Stimulated activated CD8-positive, alpha-beta memory T cell treated with anti-CD3 and anti-CD28 coated beads, Interleukin-4, amount 100 ng/mL, for 1 hour (primary cell): ENCODE measurements at places on chromosomes 7 and 10.

DNA sequence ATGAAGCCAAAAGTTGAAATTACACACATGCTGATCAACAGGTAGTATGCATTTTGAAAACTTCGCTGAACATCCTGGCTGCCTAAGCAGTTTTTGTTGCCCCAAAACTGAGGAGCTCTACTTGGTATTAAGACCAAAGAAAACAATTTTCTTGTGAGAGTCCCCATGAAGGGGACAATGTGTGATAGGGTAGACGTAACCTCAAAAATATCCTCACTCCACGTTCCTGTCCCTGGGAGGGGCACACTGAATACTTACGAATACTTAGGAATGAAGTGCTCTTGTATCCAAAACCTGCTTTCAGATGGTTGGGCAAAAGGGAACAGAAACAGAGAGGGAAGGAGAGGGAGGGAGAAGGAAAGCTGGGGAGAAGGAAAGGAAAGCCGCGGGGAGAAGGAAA is 24.7 kb downstream of the CCDC6 start:
- no peak for DNase-seq

- DNase-seq = no peak
Measured at GRCh38 chr7:21844742-21845141, 101.0 kb downstream of the CDCA7L start.

DNA sequence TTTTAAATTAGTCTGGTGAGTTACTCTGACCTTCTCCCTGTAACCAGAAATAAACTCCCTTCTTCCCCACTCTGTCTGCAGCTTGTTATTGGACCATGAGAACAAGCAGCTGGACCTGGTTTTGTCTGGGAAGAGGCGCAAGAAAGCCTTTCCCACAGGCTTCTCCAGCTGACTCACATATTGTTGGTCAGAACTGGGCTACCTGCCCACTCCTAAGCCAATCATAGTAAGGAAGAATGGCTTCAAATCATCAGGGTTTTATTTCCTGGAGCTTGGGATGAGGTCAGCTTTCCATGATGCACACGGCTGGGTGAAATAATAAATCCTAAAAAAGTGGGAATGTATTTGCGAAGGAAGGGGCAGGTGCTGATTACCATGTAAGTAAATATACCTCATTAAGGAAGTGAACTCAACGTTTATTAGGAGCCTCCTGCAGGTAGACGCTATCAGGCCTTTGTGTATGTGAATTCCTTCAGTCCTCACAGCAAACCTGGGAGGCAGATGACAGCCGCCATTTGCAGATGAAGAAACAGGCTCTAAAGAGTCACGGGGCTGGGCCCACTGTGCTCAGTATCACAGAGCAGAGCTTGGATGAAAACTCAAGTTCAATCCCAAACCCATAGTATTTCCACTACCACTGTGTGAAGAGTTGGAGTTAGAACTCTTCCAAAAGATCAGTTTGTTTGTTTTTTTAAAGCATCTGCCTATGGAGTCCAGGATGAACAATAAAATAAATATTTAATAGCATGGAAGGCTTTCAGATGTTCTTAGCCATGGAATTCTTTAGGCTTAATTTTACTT is 32.8 kb downstream of the IL15RA start:
- DNase-seq = no peak

GRCh38 chr7:66627881-66628360 is 760 bp upstream of the KCTD7 start:
- DNase-seq = peak; percentile 2

GRCh38 chr7:45082831-45083331 is 5.9 kb downstream of the NACAD start:
- no peak for DNase-seq

GRCh38 chr10:96860631-96861277 is 28.7 kb downstream of the LCOR start:
- no peak for DNase-seq

DNA sequence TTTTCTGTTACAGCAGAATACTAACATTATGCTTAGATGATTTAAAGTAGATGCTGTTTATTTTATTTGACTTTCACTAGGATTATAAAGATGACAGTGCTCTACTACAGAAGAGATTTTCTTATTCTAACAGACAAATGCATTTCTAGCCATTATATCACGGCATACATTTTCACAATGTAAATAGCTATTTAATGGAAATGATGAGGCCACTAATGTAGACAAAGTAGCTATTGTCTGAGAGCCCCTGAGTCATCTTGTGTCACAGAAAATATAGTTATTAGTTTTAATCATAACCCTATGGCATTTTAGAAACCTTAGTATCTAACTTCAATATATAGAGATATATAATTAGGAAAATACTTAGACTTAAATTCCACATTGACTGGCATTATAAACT is 158.0 kb upstream of the AHR start:
- DNase-seq = no peak

DNA sequence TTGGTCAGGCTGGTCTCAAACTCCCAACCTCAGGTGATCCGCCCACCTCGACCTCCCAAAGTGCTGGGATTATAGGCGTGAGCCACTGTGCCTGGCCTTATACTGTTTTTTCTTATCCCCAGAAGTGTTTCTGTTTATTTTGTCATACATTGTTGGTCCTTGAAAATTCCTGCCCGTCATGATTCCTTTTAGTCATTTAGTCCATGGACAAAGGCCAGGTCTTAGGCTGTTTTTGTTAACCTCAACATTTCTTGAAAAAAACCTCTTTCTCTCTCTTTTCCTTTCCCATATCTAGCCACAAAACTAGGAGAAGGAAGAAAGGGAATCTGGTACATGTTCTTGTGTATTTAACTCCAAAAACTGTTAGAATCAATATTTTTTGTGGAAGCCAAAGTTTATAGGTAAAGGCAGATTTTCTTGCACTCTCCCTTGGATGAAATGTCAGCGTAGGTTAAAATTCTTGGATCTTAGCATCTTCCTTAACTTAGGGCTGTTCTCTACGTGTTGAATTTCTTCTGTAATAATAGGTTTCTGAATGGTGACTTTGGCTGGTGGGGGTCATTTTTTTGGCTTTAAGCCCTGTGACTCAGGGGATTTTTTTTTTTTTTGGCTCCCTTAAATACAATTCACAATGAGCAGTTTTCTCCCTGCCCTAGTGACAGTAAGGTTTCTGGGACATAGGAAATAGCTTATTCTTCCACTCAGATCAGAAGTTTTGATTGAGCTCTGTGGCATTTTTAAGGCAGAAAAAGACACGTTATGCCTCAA is 500.8 kb downstream of the AUTS2 start:
- DNase-seq = no peak

- DNase-seq = no peak
Measured at GRCh38 chr10:62461120-62461519, 87.0 kb downstream of the ZNF365 start.

DNA sequence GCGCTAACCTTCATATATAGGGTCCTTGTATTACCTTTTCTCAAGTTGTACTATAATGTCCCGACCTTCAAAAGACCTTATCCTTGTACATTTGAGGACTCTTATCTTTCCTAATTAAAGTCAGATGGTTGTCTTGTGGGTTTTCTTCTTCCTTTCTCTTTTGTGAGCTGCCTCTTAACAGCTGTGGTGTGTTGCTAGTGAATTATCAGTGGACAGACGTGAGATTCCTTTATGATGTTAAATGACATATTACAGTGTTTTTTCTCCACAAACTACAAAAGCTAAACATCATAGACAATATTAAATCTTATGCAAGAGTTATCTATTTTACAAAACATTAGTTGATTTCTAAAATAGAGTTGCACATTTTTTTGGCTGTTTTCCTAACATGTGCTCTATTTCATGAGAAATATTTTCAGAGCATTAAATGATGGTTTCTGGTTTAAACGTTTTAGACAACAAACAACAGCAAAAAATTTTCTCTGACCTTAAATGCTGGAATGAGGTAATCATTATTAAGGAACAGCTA is 272.2 kb upstream of the NPVF start:
- no peak for DNase-seq

DNA sequence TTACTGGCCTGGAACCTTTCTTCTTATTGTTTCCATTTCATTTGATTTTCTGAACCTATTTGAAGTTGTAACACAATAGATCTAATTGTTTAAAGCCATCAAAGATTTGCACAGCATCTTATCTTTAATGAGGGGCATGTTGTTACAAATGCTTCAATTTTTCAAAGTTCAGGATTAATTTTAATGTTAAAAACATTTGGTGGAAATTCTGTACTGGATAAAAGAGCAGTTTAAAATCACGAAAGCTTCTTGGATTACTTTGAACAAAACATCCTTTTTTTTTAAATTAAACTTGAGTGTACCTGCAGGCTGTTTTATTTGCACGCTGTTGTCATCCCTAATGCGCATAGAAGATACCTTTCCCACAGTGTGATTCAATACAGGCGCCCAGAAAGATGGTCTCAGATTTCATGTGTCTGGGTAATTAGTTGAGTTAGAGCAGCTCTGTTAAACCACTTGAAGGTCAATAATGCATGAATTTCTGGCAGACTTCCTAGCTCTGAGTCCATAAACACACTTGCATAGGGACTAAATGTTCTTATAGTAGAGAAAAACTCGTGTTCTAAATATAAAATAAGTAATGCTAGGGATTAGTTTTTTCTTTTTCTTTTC is 29.3 kb upstream of the DDX50 start:
- no peak for DNase-seq

DNA sequence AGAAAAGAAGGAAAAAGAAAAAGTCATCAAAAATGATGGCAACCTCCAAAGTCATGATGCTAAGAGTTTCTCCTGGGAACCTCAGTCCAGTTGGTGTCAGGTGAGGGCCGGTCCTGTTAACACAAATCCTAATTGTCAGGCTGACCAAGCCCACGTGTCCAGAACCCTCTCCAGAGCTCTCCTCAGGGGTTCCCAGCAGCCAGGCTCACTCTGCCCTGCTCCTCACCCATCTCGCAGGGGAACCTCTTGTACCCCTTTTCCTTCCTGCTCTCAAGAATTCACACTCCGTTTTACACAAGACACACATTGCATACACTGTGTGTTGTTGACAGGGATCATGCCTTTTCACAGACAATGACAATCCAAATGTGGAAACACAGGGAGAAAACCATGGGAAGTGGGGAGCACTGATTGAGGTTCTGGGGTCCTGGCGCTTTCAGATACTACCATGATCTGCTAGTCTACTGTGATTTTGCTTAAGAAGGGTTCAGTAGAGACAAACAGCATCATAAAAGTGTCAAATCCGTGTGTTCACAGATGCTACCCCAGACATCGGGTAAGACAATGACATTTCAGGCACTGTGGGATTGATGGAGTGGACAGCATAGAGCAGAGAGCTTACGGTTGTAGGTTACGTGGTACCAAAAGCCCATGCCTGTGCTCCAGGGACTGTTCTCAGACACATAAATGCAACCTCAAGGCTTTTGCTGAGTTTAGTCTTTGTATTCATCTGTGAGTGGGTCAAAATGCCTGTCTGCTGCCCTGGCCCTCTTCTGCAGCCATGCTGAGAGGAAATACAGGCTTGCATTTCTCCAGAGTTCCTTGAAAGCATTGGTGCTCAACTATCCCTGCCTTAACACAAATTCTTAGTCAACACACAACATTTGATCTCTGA is 16.0 kb downstream of the IL2RA start:
- no peak for DNase-seq

DNA sequence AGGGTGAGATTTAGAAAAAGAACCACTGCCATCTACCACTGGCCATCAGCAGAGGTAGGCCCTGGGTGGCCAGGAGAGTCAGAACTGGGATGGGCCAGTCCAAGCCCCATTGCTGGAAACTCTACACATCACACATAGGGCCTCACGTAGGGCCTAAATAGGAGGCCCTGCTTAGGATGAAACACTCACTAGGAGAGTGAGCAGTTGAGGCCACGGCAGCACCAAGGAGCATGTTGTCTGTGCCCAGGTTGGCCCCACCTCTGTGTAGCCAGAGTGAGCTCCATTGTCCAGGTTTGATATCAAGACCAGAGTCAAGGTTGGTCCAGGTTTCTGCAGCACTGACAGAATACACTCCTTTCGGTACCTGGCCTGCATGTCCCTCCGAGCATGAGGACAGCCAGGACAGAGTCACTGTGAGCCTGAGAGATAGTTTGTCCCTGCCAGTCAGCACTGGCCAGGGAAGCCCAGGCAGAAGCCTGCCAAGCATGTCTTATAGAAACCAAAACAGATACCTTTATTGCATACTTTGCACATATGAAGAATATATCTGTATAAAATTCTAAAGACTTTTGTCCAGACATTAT is 77.9 kb upstream of the CAMK2B start:
- DNase-seq = no peak

GRCh38 chr10:11379771-11380170 is 231.7 kb downstream of the USP6NL start:
- DNase-seq = no peak

GRCh38 chr10:28661035-28661434 is 16.3 kb upstream of the BAMBI start:
- no peak for DNase-seq

GRCh38 chr7:23123465-23123864 is 17.9 kb downstream of the KLHL7 start:
- DNase-seq = no peak

GRCh38 chr7:17318146-17318545 is 19.7 kb downstream of the AHR start:
- no peak for DNase-seq

DNA sequence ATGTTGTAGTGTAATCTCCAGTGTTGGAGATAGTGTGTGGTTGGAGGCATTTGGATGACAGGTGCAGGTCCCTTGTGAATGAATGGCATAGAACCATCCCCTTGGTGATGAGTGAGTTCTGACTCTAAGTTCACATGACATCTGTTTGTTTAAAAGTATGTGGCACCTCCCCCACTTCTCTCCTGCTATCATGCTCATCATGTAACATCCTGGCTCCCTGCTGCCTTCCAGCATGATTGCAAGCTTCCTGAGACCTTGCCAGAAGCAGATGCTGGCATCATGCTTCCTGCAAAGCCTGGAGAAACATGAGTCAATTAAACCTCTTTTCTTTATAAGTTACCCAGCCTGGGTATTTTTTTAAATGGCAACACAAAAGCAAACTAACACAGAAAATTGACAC is 499.0 kb upstream of the SEMA3D start:
- no peak for DNase-seq

GRCh38 chr10:28135258-28135657 is 136.4 kb upstream of the ODAD2 start:
- DNase-seq = no peak

DNA sequence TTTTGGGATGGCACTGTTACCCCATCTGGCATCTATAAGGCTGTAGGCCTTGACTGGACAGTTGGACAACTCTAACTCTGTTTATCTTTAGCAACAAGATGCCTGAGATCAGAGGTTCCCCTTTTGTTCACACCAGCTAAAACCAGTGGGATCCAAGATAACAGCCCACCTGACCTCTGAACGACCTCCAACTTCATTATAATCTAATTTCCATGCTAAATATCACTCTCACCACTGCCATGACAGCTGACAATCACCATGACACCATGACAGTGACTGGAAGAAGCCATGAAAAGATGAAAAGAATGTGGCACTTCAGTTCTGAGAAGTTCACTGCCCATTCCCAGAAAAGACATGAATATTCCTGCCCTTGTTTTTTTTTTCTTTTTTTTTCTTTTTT is 281.4 kb upstream of the TAC1 start:
- no peak for DNase-seq

- DNase-seq = no peak
Measured at GRCh38 chr10:1552881-1553670, 184.2 kb downstream of the ADARB2 start.
